ENCODE measurements at places on chromosomes 3 and 15.
A peak's percentile ranks its signal among the peaks of the same experiment; 100 is the strongest.

- no peak for DNase-seq
These were observed 2.4 kb downstream of the MKRN3 start for GRCh38 chr15:23567921-23568320.

GRCh38 chr3:71659864-71660591 is 65.2 kb downstream of the EIF4E3 start:
- no peak for DNase-seq

DNA sequence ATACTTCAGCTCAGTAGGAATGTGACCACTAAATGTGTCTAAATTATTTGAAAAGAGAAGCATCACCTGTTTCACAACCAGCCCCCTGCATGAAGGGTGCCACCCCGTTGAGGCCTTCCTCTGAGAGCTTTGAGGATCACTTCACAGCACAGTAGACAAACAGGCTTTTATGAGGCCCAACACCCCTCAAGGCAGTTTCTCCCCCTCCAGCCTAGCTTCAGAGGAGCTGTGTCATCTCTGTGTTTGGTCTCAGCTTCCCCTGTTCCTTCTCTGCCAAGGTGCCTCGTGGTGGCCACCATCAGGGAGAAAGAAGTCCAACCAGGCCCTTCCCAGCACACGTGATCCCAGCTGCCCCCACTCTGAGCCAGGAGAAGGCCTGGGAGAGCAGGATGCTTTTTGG is 21.6 kb upstream of the DUSP7 start:
- DNase-seq, result no peak

- DNase-seq, result no peak
These were observed 92.1 kb downstream of the HHLA2 start for GRCh38 chr3:108388136-108389132.

DNA sequence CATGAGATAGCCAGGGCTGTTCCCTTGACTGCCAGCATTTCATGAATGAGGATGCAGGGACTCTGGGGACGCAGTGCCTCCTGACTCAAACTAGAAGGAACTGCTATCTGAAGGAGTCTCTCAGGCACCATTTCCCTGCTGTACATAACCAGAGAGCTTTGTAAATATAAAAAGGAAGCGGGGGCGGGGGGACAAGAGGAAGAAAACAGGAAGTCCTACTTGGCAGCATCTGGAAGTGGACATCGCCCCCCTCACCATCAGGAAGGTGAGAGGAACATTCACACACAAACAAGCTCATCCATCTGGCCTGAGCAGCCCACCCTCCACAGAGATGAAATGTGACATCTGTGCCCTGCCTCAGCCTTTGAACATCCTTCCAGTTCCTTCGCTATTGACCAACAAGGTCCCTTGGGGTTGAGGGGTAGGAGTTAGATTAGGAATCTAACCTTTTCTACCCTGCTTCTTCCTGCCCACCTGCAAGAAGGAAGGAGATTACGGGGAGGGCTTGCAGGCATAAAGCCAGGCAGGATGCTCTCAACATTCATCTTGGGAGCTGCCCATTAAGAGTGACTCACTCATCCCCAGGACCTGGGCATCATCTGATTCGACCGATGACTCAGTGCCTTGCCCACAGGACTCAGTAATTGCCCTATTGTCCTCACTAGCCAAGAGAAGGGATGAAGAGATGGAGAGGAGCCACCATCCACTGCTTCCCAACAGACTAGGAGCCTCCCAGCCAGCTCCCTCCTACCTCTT is 31.9 kb downstream of the SH3BP5 start:
- no peak for DNase-seq

DNA sequence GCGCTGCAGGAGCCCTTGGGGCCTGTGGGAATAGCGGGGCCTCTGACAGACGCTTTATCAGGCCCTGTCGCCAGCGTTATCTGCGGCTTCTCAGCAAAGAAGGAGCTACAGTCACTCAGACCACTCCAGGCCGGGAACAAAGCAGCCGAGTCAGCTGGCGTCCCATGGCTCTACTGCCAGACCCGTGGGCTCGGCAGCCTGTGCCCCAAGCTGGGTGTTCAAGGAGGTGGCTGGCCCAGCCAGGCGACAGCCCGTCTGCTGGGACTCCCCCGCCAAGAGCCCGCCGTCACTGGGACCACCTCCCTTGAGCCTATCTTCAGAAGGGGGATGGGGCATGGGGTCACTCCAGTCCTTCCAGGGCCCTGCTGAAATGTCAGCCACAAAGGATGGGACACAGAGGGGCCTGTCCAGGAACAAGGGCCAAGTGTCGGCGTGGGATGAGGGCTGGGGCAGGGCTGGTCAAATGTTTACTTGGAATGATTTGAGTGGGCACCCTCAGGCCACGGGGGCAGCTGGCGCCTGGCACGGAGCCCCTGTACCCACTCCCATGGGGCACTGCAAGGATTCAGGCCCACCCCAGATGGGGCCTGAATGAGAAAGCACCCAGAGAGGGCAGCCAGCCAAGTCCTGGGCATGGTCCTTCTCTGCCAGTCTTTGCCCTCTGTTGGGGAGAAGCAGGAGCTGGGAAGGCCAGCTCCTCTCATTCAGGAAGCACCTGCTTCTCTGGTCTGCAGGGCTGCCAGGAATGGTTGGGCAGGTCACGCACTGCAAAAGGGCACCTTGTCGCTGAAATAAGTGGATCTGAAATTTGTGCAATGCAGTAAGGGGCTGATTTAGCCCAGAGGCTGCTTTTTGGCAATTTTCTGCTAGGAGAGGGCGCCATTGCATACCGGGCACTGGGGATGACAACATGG is 148.3 kb downstream of the SMAD6 start:
- DNase-seq, result no peak

GRCh38 chr15:69848551-69849231 is 249.0 kb downstream of the TLE3 start:
- no peak for DNase-seq

DNA sequence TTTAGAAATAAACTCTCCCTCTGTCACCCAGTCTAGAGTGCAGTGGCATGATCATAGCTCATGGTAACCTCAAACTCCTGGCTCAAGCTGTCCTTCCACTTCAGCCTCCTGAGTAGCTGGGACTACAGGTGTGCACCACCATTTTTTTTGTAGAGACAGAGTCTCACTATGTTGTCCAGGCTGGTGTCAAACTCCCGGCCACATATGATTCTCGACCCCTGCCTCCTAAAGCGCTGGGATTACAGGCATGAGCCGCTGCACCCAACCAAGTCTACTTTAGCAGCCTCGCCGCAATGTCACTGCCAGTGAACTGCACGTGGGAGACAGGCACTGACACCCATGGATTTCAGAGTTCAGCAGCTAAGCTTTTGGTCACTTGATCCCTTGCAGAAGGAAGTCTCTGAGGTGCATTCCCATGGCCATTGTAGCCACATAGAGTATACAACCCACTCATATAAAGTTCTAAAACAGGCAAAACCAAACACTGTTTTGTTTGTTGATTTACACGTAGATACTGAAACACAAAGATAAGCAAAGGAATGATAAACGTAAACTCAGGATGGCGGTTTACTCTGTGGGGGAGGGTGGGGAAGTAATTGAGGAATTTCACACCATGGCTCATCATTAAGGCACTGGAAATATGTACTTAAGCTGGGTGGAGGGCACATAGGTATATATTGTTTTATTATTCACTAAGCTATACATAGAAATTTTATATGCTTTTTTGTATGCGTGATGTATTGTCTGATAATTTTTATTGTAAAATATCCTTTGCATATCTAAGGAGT is 115.0 kb downstream of the MEX3B start:
- DNase-seq, result no peak

GRCh38 chr3:82163907-82164520 is 402.6 kb upstream of the GBE1 start:
- no peak for DNase-seq

GRCh38 chr15:65361708-65362459 is 15.9 kb downstream of the IGDCC3 start:
- DNase-seq, result no peak

DNA sequence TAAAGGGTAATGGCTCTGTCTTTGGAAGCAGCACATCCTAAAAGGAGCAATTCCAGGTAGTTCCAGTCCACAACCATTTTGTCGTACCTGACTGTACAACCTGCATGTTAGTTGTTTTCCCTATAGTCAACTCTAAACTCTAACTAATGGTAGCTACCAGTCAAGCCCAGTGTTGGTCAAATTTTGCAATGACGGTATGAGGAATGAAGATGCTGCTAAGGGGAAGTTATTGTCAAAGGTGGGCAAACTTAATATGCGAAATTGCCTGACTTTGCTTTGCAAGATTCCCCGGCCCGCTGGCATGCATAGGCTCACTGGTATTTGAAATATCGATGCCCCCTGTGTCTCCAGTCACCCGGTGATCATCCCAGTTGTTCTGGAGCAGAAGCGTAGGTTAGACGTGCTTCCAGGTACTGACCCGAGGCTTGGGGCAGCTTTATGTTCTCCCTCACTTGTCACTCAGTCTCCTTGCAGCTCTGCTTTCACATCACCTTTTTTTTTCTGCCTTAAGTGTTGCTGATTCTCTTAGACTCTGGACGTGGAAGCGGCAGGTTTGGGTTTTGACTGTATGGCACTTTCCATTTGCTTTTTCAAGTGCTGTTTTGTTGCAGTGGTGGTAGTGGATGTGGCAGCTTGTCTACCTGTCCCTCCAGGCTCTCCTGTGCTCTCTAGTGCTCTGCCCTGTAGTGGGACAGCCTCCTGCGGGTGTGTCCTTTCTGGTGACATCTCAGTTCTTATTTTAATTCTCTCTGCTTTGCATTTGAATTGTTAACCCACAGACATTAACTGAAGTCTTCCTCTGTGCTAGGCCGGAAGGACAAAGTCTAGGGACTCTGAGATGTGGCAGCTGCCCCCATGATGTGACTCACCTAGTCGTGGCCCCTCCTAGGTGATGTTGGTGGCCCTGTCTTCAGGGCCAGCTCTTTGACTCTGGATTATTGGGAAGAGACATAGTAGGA is 95.8 kb upstream of the UMPS start:
- peak; percentile 77 for DNase-seq

DNA sequence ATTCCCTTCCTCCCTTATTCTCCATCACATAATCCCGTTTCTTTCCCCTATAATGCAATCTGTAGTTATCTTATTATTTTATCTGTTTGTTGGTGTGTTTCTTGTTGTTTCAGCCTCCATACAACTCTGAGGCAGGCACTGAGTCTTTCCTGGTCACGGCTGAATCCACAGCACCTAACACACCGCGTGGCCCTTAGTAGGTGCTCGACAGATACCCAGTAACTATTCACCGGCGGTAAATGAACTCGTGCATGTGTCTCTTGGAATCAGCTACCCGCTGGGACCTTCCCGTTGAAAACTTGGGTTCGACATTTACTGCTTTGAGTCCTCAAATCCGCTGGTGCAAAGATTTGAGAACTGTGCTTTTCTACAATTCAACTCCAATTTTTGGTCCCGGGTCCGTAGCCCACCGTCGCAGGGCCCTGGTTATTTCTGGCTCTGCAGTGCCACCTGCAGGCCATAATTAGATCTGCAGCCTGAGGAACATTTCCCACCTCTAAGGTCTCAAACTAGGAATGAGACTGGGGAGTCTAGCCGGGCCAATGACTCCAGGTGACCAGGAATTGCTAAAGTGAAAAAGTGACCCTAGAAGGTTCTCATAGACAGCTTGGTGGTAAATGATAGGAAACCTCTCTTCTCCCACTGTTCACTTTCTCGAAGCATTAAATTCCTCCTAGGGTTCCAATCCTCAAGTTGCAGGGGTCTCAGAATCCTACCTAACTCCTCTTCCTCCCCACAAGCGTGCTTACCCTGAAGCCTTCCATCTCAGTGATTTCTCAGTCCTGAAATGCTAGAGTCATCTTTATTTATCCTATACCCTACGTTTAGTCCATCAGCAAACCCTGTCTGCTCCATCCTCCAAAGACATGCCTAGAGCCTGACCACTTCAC is 40.0 kb upstream of the TRH start:
- DNase-seq, result no peak

All from Caco-2 (cell line).